ENCODE measurements at places on chromosomes 3 and 15.

DNA sequence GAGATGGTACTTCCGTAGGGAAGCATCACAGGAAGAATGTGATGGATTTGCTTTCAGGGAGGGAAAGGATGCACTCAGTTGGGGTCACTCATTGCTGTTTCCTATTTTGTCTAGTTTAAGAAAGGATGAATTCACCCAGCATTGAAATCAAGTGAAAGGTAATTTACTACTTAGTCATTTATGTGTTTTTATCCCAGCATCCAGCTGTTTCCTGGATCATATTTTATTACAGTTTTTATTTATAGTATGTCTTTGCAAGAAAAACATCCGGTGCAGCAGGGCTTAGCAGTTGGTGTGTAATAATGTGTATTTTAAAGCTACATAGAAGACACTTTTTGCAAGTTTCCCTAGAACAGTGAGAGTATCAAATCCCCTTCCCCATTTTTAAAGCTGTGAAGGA lies 37.4 kb upstream of the GOLGA8B start:
- DNase-seq = no peak

GRCh38 chr3:21152555-21152954 lies 598.5 kb downstream of the ZNF385D start:
- DNase-seq = no peak

GRCh38 chr15:92043283-92043682 lies 189.8 kb downstream of the SLCO3A1 start:
- DNase-seq = no peak

GRCh38 chr3:72678867-72679266 lies 169.4 kb downstream of the SHQ1 start:
- DNase-seq = no peak

- no peak for DNase-seq
Observed at GRCh38 chr3:165404357-165405027, 208.3 kb upstream of the SLITRK3 start.

- DNase-seq = no peak
Observed at GRCh38 chr15:32682977-32683630, 34.7 kb upstream of the GREM1 start.

DNA sequence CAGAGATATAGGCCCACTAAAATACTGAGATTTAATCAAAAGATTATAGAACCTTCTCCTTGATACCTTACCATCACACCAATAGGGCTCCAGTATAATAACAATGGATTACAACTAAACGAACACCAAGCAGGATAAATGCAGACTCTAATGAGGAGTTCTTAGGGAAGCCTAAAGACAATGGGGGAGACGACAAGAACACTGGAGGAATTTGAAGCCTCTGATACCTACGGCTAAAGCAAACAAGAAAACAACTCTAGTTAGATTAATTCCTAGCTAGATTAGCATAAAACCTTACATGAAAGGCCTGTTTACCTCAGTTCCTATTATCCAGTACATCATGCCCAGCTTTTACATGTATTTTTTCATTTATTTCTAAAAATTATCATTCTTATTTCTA lies 35.1 kb downstream of the NGLY1 start:
- DNase-seq = no peak

DNA sequence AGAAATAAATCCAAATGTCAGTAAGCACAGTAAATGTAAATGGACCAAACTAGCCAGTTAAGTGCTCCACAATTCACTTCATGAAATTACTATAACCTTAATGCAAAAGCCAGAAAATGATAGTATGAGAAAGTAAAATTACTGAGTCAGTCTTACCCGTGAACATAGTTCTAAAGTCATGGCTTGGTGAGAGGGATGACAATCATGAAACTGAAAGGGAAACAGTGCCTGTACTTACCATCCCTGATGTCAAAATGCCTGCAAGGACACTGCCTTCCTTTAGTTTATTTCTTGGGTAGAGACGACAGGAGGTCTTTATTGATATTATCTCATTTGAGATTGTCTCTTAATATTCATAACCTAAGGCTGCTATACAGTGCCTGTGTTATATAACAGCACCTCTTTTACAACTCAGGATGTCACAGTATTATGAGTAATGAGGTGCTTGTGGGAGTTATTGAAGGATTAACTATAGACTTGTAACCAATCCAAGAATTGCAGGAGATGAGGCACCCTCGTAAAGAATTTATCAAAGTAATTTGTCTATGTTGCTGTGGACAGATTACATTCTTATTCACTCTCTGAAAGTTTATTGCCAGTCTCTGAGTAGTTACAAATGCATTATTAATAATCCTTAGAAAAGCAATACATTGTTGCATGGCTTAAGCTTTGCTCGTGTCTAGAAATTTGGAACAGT lies 142.9 kb upstream of the BFSP2 start:
- DNase-seq = no peak

GRCh38 chr15:59439576-59439975 lies 1.6 kb downstream of the FAM81A start:
- no peak for DNase-seq

- no peak for DNase-seq
Observed at GRCh38 chr3:48863122-48863521, 15.4 kb upstream of the PRKAR2A start.

DNA sequence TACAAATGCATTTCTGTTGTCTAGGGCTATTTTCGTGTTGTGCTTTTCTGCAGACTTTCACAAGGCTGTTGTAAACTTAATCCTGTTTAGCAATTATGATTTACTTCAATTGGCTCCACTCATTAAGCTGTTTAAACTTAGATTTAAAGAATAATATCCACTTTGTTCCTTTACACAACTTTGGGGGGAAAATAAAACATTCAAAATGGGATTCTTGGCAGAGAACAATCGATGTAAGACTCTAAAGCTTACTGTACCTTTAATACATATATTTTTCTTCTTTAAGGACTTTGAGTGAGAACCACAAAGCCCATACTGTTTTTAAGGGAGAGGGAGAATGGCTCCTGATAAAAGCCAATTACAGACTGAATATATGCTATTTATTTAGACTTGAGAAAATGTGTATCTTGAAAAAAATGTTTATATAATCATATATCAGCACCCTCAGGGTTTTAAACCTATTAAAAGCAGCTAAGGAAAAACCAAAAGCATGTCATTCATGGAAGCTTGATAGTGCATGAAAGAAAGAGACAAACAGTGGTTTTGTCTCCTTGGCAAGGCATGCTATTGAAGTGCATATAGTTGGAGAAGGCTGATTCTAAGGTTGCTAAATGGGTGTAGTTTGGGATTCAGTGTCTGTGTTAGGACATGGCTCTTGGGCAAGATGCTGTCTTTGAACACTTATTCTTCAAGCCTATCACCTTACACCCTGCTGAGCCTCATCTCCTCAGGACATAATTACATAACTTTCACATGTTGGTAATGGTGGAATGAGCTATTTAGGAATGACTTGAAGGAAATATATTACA lies 293.4 kb upstream of the TBC1D5 start:
- no peak for DNase-seq

DNA sequence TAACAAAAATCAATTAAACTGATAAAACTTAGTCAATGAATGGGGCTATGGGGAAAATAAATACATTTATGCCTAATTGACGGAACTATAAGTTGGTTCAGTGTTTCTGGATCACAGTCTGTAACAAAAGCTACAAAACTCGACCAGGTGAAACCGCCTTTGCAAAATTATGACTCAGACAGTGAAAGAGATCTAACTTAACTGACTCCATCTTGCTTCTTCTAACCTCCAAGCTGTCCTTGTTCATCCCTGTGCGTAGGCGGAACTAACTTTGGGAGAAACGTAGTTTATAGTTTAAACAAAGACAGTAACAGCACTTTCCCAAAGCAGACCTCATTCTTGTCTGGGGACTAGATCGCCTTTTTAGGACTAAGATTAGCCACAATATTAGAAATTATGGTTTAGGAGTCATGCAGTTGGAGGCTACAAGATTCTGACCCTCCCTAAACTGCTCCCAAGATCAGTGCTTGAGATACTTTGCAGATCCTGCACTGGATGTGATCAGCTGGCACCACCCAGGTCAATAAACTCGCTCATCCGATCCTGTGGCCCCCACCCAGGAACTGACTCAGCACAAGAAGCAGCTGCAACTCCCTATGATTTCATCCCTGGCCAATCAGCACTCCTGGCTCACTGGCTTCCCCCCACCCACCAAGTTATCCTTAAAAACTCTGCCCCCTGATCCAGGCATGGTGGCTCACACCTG lies 7.2 kb upstream of the MFGE8 start:
- no peak for DNase-seq

Measured in T-cell (primary cell).